CD4-positive, alpha-beta T cell (primary cell): ENCODE measurements at places on chromosomes 4 and X.
A peak's percentile ranks its signal among the peaks of the same experiment; 100 is the strongest.

GRCh38 chr4:8651661-8652180 lies 59.2 kb downstream of the CPZ start:
- DNase-seq: no peak

- no peak for DNase-seq
Observed at GRCh38 chr4:167003326-167003725, 231.0 kb downstream of the SPOCK3 start.

- no peak for DNase-seq
Observed at GRCh38 chrX:96705905-96706304, 21.3 kb downstream of the DIAPH2 start.

DNA sequence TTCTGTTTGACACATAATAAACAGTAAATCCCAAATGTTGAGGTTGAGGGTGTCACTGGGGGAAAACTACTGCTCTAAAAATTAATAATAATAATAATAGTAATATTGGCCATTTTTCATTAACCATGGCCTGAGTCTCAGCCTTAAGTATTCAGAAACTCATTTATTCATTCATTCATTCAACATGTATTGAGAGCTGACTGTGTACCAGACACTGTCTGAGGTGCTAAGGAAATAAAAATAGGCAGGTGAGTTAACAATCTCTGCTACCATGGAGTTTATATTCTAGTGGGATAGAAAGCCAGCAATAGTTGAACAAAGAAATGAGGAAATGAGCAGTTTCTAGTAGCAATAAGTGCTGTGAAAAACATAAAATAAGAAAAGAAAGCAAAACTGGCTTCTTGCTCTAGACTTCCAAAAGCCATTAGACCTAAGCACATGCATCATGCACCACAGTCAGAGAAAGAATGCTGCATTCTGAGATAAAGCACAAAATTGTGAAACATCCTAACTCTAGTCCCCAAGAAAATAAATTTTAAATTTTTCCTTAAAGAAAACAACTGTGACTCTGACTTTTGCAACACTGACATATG lies 278.7 kb downstream of the RCHY1 start:
- no peak for DNase-seq

DNA sequence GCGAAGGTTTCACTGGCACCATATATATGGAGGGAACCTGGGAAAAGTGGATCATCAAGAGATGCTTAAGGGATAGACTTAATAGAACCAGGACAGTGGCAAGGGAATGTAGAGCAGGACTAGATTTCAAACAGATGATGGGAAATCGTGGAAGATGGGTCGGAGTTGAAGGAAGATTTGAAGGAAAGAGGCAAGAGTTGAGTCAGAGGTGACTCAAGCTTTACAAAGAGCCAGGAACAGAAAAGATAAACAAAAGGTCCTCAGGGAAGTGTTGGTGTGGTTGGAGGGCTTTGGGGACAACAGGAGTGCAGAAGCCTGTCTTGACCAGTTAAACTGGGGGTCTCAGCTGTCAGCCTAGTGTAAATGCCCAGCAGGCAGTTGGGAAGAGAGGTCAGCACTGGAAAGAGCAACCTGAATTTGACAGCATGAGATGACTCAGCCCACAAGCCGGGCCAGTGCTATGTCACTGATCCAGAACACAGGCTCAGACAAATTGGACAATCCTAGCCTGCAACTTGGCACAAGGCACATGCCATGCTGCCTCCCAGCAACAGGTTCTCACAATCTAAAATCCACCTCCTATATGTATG lies 230.5 kb downstream of the IDS start:
- no peak for DNase-seq

DNA sequence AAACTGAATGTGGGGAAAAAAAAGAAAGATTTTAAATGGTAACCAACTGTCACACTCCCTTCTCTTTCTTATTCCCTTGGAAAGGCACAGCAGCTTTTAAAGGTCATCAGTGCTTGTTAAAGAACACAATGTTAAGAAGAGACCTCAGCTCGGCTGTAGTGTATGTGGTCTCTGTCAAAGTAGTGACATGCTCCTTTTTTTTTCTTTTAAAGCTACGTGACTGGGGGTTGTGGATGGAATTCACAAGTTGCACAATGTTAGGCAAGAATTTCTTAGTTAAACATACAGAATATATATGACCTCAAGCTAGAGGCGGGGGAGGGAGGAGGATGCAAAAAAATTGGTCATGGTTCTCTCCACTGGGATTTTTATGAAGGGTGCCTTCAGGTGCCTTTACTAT lies 45.6 kb downstream of the OCRL start:
- DNase-seq: no peak

DNA sequence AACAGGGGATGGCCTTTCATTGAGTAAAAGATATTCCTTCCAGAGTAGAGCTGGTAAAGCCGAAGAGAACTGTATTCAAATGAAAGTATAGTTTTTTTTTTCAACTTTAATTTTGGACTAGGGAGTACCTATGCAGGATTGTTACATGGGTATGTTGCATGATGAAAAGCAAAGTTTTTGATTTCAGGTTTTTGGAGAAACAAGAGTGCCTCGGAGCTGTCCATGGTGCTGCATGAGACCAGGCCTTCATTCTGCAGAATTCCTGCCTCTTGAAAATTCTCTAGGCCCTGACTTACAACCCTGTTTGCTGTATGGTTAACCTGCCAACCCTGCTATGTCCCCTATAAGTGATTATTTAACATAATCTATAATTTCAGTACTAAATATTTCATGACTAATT lies 1065.7 kb upstream of the FTHL17 start:
- no peak for DNase-seq

GRCh38 chr4:148200960-148201359 lies 241.3 kb downstream of the NR3C2 start:
- no peak for DNase-seq

DNA sequence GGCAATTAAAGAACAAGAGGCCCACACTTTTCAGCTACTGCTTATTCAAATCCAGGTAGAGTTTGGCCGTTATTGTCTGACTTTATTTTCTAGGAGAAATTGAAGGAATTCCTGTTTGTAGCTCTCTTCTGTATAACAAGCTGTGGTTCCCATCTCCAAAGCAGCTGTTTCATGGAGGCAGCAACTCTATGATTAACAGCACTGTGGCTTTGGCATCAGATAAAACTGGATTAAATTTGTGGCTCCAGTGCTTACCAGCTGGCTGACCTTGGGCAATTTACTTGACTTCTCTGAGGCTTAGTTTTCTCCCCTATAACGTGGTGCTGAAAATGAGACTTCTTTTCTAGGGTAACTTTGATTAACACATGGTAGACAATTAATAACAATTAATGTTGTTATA lies 28.1 kb downstream of the SLC30A9 start:
- no peak for DNase-seq

- no peak for DNase-seq
Observed at GRCh38 chr4:6689506-6689960, 4.1 kb upstream of the S100P start.

- no peak for DNase-seq
Observed at GRCh38 chr4:3375688-3376087, 66.1 kb upstream of the HGFAC start.

- DNase-seq: no peak
Observed at GRCh38 chr4:155759372-155760252, 791 bp downstream of the GUCY1B1 start.

GRCh38 chrX:45851434-45851991 lies 650.8 kb upstream of the DIPK2B start:
- peak; percentile 28 for DNase-seq

GRCh38 chr4:158810487-158811215 lies 41.8 kb downstream of the FNIP2 start:
- no peak for DNase-seq
